ENCODE measurements at places on chromosomes 2 and 18.

DNA sequence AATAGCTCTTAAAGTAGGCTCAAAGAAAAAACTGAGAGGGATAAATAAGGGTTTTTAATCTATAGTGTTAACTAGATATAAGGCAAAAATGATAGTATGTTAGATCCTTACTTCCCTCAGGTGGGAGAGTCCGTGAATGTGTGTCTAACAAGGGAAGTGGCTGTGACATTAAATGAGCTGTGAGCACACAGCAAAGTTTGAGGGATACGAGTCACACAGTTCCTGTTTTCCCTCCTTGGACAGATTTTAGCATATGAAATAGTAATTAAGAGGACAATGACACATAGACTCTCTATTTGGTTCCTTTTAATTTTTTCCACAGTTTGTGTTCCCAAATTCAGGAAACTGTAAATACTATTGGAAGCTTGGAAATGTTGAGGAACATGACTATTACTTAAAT lies 148.4 kb upstream of the CAVIN2 start:
- no peak for DNase-seq

- DNase-seq, result no peak
These were observed 2.6 kb downstream of the MAB21L4 start for GRCh38 chr2:240893363-240893844.

DNA sequence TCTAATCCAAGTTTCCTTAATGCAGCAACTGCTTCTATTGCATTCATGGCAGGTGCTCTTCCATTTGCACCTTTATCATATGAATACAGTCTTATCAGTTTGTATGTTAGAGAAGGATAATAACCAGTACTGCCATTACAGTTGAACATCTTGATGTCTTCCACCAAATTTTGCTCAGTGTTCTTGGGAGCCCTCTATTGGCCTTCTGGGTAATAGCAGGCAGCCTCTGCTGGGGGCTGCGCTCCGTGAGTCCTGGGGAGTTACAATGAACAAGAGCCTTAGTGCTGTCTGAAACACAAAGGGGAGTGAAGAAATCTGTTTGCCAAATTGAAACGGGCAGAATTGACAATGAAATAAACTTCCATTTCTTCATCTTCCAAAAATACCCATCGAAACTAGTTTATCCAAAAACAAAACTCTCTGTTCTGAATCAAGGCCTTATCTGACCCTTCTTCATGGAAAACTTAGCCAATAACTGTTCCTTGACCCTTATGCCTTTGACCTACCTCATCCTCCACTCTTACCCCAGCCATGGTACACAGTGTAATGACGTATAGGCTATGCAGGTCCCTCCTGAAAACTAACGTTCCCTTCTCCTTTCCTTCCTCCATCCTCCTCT lies 79.9 kb downstream of the ALK start:
- no peak for DNase-seq

DNA sequence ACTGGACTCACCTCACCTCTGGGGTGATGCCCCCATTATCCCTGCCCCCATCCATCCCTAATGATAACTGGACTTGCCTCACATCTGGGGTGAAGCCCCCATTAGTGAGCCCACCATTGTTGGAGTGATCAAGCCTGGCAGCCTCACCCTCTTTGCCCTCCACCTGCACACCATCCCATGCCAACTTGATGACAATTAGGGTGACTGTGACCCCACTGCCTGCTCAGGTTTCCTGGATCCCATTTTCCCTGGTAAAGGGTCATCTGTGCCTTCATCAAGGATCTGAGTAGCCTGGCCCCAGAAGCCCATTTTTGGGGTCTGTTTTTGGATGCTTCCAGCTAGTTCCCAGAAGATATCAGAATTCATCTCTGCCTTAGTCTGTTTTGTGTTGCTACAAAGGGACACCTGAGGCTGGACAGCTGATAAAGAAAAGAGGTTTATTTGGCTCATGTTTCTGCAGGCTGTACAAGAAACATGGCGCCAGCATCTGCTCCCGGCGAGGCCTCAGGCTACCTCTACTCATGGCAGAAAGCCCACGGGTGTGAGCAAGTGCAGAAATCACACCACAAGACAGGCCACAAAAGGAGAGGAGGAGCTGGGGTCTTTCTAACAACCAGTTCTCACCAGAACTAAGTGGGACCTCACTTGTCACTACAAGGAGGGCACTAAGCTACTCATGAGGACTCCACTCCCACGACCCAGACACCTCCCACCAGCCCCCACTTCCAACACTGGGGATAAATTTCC lies 196.4 kb upstream of the TWIST2 start:
- DNase-seq, result no peak

- DNase-seq, result no peak
These were observed 200.1 kb downstream of the MGAT5 start for GRCh38 chr2:134453973-134454372.

- no peak for DNase-seq
These were observed 202.4 kb downstream of the ARL6IP6 start for GRCh38 chr2:152920846-152921245.

DNA sequence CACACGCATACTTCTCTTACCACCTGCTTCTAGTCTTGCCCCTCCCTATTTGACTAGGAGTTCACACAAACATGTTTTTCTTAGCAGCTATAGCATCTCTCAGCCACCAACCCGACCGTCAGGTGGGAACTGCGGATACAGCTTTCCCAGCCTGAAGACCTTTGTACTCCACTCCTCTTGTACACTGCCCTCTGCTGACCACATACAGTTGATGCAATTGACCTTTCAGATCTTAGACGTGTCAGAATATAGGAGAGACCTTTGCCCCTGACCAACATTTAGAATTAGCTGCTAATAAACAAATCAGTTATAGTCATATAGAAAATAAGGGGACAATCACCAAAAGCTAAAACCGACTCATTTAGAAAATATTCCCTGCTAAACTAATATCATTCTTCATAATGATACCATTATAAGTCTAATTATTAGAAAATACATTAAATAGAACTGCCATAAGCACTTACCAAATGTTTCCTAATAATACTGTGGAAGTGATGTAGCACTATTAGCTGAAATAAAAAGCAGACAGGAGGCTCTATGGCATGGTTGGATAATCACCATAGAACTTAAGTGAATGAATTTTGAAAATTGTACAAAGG lies 208.4 kb downstream of the RAD51AP2 start:
- DNase-seq, result no peak

DNA sequence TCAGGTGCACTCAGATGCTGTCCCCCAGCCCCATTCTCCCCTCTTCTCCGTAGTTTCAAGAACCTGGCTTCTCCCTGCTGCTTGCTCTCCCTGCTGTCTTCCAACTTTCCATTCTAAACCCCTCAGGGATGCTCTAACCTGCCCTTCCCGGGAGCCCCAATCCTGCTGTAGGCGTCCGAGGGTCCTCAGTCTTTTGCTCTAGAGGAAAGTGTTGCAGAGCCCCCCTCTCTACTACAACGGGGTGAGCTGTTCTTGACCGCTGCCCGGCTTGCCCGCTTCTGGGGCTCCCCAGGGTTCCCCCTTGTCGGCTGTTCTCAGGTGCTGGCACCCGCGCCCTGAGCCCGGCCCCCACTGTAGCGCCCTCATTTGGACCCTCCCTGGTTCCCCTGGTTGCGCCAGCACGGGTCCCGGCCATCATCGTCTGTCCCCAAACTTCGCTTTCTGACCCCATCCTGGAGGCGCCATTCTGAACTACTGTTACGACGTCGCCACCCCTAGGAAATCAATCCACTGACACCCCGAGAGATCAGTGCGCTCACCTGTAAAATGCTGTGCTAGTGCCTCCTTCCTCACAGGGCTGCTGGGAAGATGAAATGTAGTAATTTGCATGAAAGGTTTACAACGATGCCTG lies 31.9 kb upstream of the REG3G start:
- no peak for DNase-seq

Data from activated T-helper 1 cell treated with anti-CD3 and anti-CD28 coated beads, Interleukin-2, amount 50 U/mL, for 16 hours (primary cell).